ENCODE measurements at places on chromosomes 7 and 10.
A peak's percentile ranks its signal among the peaks of the same experiment; 100 is the strongest.

DNA sequence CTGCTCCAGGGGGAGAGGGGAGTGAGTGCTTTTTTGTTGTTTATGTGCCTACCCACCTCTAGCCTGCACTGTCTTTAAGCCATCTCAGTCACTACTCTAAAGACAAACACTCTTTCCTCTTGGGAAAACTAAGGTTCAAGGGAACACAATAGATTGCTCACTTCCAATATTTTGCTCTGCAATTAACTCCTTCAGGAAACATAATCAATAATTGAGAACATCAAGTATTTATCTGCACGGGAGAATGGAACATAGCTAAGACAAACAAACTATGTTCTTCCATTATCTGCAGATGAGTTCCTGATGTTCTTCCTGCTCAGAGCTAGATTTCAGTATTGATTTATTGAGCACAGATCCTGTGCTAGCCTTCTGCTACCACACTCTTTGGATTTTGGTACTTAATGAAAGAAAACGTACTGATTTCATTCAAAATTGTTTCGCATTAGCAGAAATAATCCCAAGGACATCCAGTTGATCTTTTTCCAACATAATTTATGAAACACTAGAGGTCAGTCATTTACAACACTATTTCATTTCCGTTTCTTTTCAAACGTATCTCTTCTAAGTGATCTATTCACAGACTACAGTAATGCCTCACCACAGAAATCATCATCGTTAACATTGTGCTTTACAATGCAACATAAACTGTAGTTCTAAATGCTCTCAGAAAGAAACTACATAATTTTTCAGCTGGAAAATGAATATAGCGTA, 8.3 kb downstream of the NEBL start:
- DNase-seq: peak; percentile 15

- DNase-seq: no peak
These were observed 51.1 kb upstream of the ADRB1 start for GRCh38 chr10:113992471-113993011.

DNA sequence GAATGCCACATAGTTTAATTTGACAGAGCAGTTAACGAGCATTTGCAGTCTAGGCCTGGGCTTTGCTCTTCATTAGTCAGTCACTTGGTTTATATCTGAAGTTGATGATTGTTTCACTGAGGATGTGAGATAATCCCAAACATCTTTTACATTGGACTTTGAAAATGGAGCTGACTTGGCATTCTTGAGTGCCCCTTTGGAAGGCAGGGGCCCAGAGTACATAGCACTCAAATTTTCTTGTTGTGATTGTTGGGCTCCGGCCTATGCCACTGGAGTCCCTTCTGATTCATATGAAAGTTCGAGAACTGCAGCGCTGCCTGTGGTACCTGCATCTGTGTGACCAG, 21.9 kb downstream of the DNAJB6 start:
- no peak for DNase-seq

- DNase-seq: no peak
These were observed 55.3 kb downstream of the CH25H start for GRCh38 chr10:89151857-89152256.

GRCh38 chr7:129412501-129412900, 21.7 kb upstream of the STRIP2 start:
- DNase-seq: no peak

- DNase-seq: no peak
These were observed 261.6 kb downstream of the TWIST1 start for GRCh38 chr7:18855796-18856195.

DNA sequence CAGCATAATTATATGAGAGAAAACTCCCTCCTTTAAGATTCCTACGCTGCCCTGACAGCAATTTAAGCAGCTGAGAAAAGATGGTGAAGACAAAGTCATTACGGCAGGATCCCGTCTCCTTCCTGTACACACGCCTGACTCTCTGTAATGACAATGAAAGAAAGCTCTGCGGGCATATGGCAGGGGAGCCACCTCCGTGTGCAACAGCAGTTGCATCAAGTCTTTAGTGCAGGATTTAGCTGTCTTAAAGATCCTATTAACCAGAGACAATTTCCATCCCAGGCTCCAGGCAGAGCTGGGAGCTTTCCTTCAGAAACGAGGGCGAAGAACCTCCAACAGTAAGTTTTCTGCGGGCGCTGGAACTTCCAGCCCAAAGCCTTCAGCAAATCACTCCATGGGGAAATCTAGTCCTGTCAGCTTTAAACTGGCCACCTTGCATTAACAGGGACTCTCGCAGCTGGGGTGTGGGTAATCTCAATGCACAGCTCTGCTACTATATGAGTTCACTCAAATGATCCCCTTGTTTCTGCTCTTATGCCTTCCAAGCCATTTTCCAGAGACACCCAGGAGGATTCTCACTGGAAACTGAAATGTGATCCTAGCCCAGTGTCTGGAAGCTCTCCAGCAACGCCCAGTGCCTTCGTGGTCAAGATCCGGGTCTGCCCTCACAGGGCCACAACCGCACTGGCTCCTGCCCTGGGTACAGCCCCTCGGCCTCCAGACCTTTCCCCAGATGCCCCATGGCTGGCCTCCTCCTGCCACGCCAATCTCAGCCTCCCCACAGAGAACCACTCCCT, 74.9 kb downstream of the CTBP2 start:
- DNase-seq: no peak

DNA sequence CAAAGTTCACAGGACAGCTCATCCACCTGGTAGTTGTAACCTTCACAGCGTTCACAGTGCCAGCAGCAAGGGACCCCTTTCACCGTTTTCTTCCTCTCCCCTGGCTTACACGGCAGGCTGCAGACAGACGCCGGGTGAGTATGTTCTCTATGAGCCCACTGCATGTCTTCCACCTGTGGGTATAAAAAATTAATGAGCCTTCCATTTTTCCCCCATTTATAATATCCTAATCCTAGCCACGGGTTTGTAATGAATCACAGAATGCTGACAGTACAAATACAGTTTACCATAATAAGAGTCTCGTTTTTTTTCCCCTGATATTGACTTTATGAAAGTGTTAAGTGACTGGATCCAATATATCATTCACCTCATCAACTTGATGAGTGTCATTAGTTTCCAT, 719.0 kb downstream of the GRM8 start:
- no peak for DNase-seq

GRCh38 chr7:98321301-98321700, 39.8 kb downstream of the BRI3 start:
- no peak for DNase-seq

- DNase-seq: no peak
These were observed 18.5 kb upstream of the EIF5AL1 start for GRCh38 chr10:79493806-79494205.

GRCh38 chr7:157926521-157927150, 589.8 kb downstream of the DNAJB6 start:
- no peak for DNase-seq

GRCh38 chr10:17129741-17130140, at the start of gene CUBN:
TSS of gene CUBN (minus strand) at chr10:17129811. CDS start at chr10:17129765, 46 bp downstream.
- no peak for DNase-seq

DNA sequence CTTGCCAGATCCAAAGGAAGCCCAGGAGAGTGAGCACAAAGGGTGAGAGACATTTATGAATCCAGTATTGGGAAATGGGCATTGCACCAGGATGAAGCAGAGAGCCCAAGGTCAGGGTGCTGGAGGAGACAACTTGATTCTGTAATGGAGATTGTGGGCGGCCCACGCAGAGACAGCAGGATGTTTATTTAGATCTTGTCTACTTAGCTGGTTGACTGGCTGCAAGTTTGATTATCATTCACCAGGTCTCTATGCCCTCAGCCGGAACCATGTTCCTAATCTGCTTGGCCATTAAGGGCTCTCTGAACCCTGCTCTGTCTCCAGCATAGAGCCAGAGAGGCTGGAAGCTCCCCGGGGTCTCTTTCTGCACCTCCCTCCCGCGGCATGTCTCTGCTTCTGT, 188.7 kb downstream of the PLXNA4 start:
- peak; percentile 80 for DNase-seq

GRCh38 chr7:148607151-148607661, 16.6 kb downstream of the C7orf33 start:
- DNase-seq: peak; percentile 70

- DNase-seq: no peak
These were observed 156.6 kb upstream of the TMEM196 start for GRCh38 chr7:19930051-19930450.

DNA sequence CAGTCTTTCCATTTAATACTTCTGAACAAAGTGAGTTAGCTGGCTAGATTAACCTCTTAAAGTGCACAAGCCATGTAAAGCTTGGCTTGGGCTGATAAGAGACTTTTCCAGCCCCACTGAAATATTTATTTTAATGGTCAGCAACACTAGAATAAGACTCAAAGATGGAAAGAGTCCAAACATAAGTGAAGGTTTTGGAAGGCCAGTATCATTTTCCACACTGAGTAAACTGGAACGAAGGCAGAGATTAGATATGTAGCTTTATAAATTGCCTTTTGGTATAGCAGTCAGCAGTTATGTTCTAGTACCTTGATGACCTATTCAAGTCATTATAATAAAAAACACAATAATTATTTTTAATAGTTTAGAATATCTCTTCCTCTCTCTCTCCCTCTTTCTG, 102.2 kb downstream of the HDAC9 start:
- no peak for DNase-seq

GRCh38 chr10:94125856-94126255, 132.1 kb downstream of the PLCE1 start:
- no peak for DNase-seq

DNA sequence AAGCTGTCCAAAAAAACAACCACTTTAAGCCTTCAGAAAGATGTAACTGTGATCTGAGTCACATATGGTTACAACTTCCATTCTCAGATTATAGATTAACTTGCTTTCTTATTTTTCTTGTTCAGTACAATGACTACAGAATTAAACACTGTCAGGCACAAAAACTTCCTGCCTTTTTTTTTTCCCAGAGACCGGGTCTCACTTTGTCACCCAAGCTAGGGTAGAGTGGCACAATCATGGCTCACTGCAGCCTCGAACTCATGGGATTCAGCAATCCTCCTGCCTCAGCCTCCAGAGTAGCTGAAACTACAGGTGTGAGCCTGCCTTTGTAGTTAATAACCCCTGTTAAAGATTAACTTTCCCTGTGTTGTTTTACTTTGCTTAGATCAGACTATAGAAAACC, 163.2 kb downstream of the AVL9 start:
- no peak for DNase-seq

DNA sequence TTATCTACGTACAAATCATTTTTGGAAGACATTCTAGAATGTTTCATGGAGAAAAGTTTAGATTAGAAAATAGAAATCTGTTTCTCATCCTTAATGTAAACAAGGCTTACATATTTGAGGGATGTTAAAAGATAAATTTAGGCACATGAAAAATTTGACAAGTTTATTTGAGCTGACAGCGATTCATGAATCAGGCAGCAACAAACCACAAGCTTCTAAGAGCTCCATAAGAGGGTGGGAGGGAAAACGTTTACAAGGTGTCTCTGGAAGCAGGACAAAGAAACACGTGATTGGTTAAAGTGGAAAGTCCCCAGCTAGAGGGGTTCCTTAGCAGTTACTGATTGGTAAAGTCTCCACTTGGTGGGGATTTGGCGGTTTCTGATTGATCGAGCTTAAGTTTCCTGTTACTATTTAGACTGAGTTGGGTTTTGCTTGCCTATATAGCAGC, 228.9 kb upstream of the PITRM1 start:
- DNase-seq: no peak

- DNase-seq: no peak
These were observed 128.7 kb upstream of the JCAD start for GRCh38 chr10:30188101-30188500.

DNA sequence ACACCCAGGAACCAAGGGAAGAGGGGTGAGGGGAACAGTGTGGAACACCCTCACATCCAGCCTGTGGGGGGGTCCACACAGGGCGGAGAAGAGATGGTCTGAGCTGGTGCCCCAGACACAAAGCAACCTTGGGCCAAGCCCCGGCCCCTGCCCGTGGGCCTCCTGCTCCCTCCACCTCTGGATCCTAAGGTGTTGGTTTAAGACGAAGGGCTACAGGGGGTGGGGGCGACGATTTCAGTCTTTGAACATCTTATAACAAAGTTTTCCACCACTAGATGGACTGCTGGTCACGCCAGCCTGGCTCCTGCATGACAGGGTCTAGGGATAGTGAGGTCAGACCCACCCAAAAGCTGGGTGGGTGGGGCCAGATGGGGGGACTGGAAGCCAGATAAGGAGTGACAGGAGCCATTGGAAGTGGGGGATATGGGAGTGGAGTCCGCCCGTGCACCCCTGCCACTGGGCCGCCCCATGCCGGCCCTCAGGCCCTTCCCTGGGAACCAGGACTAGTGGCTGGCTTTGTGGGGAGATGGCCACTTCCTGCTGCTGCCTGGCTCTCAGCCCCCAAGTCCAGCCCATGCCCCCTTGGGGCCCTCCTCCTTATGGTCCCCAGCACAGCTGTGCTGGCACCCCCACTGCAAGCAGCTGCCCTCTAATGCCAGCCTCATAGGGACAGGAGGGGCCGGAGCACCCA, 98.4 kb downstream of the RGS10 start:
- no peak for DNase-seq

GRCh38 chr7:6232116-6232515, 40.3 kb downstream of the CYTH3 start:
- DNase-seq: no peak

DNA sequence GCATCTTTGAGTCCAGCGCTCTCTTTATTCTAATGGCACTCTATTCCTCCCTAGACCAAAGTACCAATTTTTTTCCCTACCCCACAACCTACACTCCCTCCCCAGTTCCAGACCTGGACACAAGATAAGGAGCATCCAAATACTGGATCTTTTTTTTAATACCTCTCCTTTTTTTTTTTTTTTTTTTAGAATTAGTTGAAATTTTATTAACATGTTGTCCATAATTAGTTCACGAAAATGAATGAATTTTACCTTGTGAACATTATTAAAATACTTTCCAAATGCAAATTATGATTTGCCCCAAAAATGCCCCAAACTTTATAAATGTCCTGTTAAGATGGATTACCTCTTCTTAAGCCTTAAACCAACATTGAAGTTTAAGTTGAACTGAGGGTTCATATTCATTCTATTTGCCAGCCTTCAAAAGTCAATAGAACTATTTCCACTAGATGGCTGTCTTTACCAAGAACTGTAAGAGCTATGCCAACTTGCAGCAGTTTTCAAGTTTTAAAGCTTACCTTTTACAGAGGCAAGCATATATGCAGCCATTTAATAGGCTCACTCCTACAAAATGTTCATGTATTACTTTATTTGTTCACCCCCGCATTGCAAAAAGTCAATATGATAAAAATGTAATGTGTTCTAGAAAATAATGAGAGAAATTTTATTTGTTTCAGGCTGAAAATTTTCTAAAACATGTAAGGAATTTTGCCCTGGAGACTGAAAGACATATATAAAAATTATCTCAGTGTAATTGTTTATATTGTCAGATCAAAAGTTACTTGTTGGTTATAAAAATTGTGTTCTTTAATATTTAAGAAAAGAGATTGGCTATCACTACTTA, 39.7 kb upstream of the TNKS2 start:
- DNase-seq: peak; percentile 36

- DNase-seq: no peak
These were observed 28.3 kb upstream of the CCDC6 start for GRCh38 chr10:59934701-59935100.

GRCh38 chr7:81516898-81517297, 252.9 kb downstream of the HGF start:
- DNase-seq: no peak

Data from SK-N-SH (cell line).